ENCODE measurements at places on chromosomes 11 and 22. TPM values are rescaled to one million over a fixed set of nuclear protein-coding genes. Genes with fewer than 3 reads are reported as not detected.

- no peak for DNase-seq
Observed at GRCh38 chr11:56905936-56906335, 82.8 kb upstream of the OR5AK2 start.

GRCh38 chr11:33234397-33235190 is 22.6 kb upstream of the HIPK3 start:
- DNase-seq = no peak

DNA sequence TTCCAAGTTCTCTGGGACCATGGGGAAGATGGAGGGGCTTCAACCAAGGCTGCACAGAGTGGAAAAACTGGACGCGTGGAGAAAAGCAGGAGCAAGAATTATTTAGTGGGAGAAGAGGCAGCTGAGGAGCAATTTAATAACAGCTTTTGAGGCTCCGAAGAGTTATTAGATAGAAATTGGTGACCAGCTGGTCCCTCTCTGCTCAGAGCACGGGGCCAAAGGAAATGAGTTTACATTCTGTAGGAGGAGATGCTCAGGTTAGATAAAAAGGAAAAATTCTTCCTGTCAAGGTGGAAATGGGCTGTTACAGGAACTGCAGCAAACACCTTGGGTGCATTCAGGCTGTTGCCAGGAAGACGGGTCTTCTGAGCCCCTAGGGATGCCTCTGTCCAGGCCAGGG is 47.0 kb upstream of the GALNT18 start:
- no peak for DNase-seq

DNA sequence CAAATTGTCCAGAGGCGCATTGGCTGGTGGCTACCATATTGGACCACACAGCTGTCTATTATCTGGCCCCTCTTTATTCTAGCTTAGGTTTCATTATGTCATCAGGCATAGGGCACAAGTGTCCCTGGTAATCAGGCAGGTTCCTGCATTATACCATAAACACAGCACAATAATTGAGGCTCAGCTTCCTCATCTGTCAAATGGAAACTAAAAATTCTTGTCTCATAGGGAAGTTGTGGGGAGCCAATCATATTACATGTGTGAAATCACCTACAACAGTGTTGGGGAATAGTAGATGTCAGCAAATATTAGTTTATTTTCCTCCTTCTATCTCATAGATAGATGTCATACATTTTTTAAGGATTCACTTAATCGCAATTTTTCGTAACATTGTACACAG is 231.0 kb upstream of the SORL1-AS1 start:
- no peak for DNase-seq

GRCh38 chr11:74282421-74282820 is 29.0 kb downstream of the P4HA3 start:
- DNase-seq = no peak

DNA sequence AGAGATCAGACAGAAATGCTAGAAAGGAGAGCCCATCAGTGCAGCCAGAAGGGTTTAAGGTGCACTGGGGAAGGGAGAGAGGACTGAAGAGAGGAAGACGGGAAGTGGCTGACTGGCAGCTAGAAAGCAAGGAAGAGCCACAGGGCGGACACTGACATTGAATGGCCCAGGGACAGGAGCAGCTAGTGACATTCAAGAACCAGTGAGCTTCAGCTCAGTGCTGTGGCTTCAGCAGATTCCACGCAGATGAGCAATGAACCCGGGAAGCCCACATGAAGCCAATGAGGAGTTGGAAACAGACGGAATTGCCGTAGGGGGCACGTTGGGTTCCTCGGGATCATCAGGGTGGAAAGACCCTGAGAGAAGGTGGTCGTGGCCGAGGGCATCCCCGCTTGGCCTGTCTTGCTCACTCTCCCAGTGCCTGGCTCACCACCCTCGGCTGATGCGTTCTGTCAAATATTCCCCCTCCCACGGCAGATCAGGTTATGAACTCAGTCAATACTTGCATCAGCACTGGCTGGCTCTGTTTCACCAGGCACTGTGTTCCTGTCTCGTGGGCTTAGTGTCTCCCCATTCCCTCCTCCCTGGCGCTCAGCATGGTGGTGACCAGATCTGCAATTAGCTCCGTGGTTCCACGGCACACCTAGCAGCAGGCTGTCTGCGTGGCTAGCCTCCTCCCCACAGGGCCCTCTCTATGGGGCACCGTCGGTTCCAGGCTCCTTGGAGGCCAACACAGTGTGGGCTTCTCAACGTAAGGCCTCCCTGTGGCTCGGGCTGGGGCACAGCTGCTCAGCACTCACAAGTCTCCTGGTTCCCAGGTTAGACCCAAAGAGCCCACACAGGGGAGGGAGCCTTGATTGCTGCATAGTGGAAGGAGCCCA is 145.5 kb downstream of the TRIM29 start:
- DNase-seq = no peak

DNA sequence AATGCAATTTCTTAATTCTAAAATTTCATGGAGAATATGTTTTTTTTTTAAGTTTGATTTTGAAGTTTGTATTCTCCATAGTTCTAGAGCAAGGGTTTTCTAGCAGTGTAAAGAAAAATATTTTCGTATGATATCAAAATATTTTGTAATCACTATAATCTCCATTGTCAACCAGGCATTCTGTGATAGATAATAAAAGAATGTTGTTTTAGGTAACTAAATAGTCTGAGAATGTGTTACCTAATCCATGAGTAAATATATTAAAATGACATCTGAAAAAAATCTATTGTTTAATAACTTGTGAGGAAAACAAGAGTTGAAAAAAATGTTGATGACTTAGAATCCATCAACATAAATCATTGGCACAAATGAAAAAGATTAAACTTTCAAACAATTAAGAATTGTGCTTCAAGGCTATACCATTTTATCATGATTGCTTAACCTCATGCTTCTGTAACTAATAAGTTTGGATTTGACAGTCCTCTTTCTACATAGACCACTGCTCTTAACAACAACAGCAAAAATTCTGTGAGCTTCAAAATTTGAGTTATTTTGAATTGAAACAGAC is 2211.8 kb downstream of the LRRC4C start:
- no peak for DNase-seq

- DNase-seq = no peak
Observed at GRCh38 chr11:117883063-117883462, 6.6 kb upstream of the FXYD6 start.

GRCh38 chr11:44498089-44498871 is 67.2 kb upstream of the CD82 start:
- DNase-seq = no peak

MRGPRE gene
- not detected for total RNA-seq

SOX10 gene
- not detected for total RNA-seq

Measured in activated CD4-positive, alpha-beta memory T cell treated with anti-CD3 and anti-CD28 coated beads for 36 hours (primary cell).